ENCODE measurements at places on chromosomes 13 and 19.

- DNase-seq = peak; percentile 29
Observed at GRCh38 chr13:110555601-110556223, 5.8 kb downstream of the RAB20 start.

DNA sequence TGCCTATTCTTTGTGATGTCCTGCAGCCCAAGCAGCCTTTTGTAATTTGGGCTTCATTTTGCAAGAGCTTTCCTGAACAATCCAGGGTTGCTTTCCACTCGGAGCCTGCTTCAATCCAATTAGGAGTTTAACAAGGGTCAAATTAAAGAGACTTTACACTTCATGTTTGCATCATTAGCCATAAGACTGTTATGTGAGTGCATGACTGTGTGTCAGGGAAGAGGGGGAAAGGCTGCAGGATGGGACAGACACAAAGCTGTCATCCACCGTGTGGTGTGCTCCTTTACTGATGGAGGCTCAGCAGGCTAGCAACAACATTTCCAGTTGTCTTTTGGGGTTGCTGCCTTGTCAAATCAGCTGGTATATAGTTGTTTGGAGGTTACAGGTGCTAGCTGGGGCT, 23.7 kb upstream of the MAB21L1 start:
- DNase-seq = peak; percentile 36

DNA sequence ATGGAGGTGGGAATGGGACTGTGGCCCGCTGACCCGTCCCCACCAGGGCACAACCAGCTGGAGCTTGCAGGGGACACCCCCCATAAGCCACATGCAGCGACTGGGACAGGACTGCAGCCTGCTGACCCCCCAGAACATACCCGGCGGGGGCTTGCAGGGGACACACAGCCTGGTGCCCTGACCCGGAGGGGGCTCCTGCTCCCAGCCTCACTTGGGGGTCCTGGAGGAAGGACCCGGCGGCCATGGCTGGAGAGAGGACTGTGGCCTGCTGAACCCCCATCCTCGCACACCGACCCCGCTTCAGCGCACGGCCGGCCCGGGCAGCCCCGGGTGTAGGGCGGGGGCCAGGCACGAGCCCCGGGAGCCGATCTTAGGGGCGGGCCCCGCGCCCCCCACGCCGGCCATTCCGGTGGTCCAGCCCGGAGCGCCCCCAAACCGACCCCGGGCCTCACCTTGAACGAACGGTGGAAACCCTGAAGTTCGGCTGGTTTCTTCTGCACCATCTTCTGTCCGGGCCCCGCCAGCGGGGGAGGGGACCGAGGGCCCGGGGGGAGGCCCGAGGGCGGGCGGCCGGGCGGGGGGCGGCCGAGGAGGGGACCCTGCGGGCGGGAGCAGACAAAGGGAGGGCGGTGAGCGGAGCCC, 574 bp downstream of the MKNK2 start:
- no peak for DNase-seq

- no peak for DNase-seq
Observed at GRCh38 chr13:76643596-76643995, 242.6 kb downstream of the KCTD12 start.

DNA sequence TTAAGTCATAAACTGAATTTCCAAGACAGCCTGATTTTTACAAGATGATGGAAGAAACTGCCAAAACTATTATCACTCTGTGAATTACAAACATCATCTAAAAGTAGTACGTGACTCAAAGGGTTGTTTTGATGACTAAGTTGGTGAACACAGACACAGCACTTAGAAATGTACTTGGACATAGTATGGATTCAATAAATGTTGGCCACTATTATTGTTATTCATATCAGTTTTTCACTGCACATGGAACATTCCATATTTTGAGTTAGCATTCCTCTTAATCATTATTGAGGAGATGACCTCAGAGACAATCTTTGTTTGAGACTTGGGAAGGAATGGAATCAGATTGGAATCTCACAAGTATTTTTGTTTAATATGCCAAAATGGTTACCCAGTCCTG, 172.9 kb downstream of the OXGR1 start:
- no peak for DNase-seq

DNA sequence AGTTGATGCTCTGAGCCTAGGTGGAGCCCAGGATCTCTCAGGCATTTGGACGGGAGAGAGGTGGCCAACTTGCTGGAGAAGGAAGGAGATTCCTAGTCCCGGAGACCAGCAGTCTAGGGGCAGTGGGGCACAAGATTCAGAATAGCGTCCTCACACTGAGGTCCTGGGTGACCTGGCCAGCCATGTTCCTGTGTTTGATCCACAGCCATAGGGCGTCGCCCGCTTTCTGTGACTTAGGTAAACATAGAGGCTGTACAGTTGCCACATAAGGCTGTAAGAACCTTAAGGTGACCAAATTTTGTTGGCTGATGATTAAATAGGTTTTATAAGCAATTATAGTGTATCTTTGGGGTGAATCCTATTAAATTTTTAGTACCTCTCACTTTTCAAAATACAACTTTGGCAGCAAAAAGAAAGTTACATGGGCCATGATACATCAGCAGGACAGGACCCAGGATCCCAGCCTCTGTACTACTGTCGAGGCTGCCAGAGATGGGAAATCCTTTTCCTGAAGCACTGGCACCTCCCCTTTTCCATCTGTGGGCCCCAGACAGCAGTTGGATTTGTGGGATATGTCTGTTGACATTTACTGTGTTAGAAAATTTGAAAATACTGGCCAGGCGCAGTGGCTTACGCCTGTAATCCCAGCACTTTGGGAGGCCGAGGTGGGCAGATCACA, 37.5 kb downstream of the TSSK6 start:
- no peak for DNase-seq

DNA sequence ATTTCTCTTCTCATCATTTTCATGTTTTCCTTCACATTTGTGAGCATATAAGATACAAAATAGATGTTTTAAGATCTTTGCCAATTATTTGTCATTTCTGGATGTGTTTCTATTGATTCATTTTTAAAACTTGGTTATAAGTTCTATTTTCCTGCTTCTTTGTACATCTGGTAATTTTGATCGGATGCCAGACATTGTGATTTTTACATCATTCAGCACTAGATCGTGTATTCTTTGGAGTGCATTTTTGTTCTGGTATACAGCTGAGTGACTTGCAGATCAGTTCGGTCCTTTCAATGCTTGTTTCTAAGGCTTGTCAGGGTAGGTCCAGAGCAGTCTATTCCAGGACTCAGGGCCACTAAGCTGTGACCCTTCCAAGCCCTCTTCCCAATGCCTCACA, 198.2 kb downstream of the KLF12 start:
- no peak for DNase-seq

DNA sequence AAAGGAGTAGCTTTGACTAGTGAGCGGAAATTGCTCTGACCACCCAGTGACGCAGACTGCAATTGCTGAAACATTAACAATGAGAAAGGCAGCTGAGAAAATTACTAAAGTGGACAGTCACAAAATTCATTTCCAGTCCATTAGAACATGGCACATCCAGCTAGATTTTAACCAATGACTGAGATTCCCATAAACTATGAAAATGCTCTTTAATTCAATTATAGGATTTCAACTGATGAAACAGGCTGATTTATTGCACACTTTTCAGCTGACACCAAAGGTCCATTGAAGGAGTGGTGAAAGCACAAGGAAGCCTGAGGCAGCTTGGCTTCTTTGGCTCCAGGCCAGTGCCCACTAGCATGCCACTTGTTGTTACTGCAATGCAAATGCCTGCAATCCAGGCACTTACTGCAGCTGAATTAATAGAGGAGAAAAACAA, 933.4 kb downstream of the SLITRK6 start:
- DNase-seq = no peak

- no peak for DNase-seq
Observed at GRCh38 chr19:15365264-15365663, 14.3 kb downstream of the AKAP8 start.

- DNase-seq = no peak
Observed at GRCh38 chr13:76023652-76024051, 387.5 kb downstream of the LMO7 start.

DNA sequence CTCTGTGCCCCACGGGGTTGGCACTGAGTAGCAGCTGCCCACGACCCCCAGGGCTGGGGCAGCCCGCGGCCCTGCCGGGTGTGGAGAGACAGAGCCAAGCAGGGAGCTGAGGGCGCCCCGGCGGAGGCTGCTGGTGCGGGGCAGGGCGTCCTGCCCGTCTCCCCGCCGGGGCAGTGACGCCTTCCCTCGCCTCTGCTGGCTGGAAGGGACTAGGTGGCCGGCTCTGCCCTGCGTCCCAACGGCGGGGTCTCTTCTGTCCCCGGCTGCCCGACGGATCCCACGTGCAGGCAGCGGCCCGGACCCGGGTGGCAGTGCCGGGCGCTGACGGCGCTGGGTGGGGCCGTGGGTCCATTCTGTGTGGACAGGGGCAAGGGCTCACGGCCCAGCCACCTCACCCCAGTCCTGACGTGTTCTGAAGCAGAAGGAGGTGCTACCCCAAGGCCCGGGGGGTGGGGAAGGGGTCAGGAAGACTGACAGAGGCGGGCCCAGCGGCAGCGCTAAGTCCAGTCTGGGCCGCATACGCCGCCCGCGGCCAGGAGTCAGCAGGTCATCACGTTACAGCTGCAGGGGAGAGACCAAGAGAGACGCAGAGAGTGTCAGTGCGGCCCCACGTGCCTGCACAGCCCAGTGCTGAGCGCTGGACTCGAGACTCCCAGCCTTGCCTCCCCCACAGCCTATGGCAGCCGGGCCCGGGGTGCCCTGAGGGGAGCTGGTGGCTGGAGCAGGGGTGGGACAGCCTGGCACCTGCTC, 15.1 kb upstream of the PLPP2 start:
- DNase-seq = no peak

DNA sequence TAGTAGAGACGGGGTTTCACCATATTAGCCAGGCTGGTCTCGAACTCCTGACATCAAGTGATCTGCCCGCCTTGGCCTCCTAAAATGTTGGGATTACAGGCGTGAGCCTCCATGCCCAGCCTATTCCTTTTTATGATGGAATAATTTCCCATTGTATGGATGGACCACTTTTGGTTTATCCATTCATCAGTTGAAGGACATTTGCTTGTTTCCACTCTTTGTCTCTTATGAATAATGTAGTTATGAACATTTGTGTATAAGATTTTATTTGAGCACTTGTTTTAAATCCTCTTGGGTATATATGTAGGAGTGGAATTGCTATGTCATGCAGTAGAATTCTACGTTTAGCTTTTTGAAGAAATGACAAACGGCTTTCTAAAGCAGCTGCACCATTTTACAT, 23.3 kb downstream of the FBXO27 start:
- DNase-seq = no peak

GRCh38 chr19:4012975-4013634, 5.6 kb downstream of the PIAS4 start:
- DNase-seq = no peak

- no peak for DNase-seq
Observed at GRCh38 chr13:110882972-110883371, 31.9 kb downstream of the ANKRD10 start.

- DNase-seq = no peak
Observed at GRCh38 chr19:48878196-48879024, 6.2 kb downstream of the PPP1R15A start.

DNA sequence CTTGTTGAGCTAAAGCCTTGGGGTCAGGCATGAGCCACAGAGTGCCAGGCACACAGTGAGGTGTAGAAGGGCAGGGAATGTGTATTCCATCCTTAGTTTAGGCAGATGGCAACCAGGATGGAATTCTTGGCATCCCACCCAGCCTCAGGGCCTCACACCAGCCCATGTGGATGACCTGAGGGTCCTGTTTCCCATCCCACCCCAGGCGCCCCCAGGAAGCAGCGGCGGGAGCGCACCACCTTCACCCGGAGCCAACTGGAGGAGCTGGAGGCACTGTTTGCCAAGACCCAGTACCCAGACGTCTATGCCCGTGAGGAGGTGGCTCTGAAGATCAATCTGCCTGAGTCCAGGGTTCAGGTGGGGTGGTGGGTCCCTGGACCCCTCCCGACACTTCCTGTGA, 14.3 kb downstream of the CRX start:
- DNase-seq = no peak

DNA sequence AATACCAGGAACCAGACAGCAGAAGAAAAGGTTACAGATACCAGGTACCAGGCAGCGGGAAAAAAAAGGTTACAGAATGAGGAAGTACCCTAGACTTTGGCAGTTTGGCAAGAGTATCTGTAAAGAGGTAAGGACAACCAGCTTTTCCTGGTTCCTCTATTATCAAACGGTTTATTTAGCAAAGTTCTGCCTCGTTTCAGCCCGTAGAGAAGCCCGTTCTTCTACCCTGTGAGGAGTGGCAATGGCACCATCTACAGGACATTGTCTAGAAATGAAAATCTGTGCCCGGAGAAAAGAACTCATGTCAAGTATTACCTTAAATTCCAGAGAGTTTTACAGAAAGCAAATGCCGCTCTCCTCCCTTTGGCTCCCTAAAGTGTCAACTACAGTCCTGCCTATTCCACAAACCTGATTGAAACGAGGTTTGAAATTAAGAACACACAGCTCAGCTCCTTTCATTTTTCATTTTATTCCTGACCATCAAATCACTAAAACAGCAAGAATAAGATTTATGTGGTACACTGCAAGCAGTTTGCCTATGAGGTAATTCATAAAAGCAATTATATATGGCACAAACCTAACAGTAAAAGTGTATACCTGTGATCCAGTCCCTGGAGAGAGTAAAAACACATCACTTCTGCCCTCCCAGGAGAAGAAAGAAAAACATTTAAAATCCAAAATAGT, 226.3 kb downstream of the SLC7A1 start:
- DNase-seq = peak; percentile 1

DNA sequence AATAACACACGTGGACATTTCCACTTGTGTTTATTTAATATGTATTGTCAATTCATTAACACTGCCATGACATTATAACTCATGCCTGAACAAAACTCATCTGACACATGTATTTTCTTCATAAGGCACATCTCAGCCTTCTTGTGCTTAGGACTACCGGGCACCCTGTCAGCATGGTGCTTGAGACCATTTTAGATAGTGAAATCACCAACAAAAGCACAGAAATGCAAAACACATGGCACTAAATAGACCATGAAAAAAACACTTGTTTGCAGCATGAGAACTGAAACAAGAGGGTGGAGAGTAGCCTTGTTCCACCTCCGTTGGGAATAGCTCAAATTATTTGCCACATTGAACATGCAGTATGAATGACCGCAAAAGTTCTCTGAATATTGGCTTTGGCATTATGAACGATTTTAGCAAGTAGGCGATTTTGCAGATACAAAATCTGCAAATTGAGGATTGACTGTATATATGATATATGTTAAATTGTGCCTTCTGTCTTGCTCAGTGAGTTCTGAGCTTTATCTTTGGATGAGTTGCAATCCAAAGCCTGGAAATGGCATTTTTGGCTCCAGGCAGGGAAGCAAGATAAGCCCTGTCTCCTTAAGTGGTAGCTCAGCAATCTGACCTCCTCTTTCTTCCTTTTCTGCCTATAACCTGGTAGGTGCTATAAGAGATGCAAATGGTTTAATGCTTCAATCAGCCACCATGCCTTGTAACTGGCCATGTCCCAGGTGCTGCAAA, 328.2 kb downstream of the HS6ST3 start:
- DNase-seq = no peak
